ENCODE measurements at places on chromosomes 1 and 21.

GRCh38 chr21:35559128-35559828 lies 501.0 kb downstream of the SETD4 start:
- DNase-seq = peak; percentile 78

DNA sequence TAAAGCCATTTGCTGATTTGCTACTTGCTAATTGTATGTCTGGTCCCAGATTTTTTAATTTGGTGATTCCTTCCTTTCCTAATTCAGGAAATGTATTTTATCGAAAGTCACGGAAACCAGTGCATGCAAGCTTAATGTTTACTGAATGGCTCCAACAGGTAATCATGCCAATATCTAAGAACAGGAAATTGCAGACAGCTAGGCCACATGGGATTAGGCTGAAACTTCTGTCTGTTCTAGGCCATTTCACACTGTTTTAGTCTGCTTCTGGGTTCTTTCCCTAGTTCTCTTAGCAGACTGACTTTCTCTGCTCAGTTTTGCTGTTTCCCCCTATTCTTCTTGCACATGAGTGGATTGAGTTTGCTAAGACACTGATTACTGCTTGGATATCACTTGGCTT lies 111.4 kb downstream of the NTNG1 start:
- DNase-seq = no peak

DNA sequence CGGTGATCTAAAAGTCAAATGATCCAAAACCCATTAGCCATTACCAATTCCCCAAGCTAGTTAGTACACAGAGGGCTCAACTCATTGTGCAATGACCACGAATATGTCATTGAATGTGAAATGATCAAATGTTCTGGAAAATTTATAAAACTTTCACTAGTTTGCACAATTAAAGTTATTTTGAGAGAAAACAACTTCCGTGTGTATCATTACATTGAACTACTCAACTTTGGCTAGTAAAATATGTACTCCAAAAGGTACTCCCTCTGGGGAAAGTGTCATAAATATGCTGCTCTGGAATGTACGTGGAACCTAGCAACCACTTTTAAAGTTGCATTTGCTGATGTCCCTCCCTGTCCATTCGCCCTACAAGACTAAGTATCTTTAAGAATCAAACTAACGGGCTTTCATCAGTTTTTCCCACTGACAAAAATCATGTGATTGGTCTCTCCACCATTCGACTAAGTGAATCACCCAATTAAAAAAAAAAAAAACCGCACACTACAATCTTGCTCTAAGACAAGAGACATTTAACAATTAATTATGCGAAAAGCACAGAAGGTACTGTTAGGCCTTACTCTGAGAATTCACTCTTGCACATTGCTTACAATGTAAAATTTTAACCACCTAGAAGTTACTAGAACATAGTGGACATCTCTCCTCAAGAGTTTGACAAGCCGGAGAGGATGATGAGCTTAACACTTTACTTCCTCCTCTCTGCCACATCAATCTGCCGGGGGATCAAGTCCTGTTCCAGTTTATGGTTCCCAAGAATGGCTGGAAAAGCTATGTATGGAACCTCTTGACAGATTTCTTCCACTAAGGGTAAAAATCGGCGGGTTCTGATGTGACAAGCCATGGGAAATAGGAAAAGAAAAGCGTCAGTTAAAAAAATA lies 1.2 kb downstream of the ACBD3 start:
- DNase-seq = peak; percentile 34

- DNase-seq = no peak
These were observed 1052.8 kb downstream of the TTLL7 start for GRCh38 chr1:82946096-82946605.

DNA sequence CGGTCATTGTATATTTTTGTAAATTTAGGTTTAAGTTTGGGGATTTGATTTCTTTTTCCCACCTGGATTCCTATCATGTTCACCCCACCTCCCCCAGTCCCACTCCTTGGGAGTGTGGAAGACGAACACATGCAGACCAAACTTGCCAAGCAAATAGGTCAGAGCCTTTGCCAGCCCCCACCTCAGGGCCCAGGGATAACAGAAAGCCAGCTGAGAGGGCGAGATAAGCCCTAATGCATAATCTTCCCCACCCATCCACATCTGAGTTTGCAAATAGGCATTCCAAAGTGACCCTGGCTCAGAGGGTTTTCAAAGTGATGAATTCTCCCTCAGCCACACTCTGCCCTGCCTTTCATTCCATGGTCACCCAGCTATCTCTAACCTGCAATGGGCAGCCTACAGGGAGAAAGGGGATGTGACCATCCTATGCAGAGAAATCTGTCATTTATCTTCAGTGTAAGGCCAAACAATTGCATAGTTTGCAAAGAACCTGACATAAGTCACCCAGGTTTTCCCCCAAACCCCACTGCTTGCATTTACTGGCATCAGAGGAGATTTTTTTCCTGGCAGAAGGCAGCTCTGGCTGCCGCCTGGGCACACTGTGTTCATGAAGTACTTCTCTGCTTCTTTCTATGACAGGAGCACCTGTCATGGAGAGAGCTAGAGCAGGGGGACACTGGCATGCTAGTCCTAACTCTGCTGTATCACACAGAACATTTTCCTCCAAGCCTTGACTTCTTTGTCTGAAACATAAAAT lies 69.0 kb upstream of the NFIA start:
- DNase-seq = no peak

- DNase-seq = no peak
These were observed 480.4 kb upstream of the CAMK1G start for GRCh38 chr1:209103092-209103491.

DNA sequence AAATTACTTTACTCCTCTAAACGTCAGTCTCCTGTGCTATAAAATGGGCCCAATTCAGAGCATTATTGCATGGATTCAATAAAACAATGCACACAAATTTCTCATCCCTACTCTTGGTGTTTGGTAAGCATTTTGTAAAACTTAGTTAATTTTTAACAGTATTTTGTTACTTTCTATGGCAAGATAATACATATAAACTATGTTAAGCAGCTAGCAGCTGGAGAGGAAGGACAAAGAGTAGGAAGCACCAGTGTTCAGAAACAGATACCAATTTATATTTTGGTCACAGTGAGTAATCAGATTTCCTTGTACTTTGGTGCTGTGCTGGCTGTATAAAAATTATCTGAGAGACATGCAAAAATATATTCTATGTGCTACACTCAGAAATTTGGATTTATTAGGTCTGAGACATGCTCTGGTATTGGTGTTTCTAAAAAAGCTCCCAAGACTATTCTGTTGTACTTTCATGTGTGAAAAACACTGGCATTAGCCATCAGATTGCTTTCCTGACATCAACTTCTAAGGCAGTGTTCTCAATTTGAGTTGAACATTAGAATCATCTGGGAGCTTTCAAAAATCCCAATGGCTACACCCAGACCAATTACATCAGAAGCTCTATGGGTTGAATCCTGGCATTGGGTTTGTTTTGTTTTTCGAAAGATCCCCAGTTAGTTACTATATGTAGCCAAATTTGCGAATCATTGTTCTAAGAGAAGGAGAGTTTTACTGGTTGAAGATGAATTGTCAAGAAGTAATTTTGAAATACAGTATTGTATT lies 100.3 kb upstream of the C1orf87 start:
- DNase-seq = no peak

Measured in AG08396 (cell line).